NCI-H2107 (cell line): ENCODE measurements at places on chromosomes 4 and X.

DNA sequence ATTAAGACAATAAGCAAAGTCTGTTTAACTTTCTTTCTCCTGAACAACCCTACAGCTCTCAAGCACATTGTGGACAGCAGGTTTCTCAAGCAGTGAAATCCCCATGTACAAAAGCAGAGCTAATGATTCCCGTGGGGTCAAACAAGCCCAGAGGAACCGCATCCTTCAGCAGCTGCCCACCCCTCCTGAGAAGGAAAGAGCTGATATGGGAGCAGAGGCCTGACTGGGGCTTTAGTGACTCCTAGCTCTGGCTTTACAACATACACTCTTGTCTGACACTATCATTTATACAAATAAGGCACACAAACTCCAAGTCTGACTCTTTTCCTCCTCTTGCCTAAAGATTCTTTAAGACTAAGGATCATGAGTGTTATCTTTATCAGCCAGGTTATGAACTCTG, 32.8 kb downstream of the HDAC8 start:
- no peak for DNase-seq

DNA sequence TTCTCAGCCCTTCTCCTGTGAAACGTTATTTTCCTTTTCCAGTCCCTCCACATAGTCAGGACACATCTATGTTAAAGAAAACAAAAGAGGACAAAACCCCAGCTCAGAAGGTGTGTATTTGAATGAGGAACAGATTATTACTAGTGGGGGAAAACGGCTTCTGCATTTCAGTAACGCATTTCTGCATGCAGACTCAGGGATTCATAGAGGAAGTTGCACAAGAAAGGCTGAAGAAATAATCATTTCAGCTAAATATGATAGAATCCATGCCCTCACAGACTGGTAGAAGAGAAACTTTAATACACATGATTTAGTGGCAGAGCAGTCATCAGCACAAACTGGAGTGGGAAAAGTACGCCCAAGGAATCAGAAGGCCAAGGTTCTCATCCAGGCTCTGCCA, 270.8 kb upstream of the FGF13 start:
- no peak for DNase-seq

GRCh38 chr4:91434631-91435030, 869.1 kb upstream of the GRID2 start:
- DNase-seq, result no peak

DNA sequence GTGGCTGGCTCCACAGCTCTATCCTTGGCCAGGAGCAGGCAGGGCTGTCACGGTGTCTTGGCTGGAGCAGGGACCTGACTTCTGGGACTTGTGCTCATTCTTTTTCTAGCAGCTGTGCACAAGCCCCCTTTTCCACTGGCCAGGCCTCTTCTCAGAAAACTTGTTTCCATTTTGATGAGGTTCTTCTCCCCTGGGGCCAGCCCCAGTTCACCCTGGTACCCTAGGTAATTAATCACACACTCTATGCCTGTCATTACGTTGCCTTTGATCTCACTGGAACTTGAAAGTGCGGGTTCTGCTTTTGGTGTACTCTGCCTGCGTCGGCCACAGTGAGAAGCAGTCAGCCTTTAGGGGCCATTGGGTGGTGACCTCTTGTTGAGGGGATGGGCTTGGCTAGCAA, 26.6 kb downstream of the DRD5 start:
- DNase-seq, result no peak

GRCh38 chr4:123452616-123453015, 56.0 kb downstream of the SPRY1 start:
- no peak for DNase-seq

DNA sequence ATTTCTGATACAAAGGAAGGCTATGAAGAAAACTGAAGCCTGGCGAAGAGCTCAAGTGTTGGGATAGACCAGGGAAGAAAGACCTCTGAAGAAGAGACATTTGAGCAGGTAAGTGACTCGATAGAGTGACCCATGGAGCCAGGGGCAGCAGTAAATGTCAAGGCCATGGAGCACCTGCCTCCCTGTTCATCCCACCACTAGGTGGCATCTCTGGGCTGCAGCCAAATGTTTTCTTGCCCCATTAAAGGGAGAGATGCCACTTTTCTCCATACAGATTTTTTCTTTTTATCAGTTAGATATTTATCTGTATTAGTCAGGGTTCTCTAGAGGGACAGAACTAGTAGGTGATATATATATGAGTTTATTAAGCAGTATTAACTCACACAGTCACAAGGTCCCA, 4.9 kb upstream of the ZNF81 start:
- peak; percentile 5 for DNase-seq

- DNase-seq, result no peak
These were observed 24.5 kb upstream of the GPR78 start for GRCh38 chr4:8555716-8556115.

DNA sequence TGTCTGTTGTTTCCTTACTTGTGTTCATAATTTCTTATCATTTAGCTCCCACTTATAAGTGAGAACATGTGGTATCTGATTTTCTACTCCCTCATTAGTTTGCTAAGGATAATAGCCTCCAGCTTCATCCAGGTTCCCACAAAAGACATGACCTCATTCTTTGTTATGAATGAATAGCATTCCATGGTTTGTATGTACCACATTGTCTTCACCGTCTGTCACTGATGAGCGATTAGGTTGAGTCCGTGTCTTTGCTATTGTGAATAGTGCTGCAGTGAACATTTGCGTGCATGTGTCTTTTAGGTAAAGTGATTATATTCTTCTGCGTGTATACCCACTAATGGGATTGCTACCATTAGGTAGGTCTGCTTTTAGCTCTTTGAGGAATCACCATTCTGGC, 624.3 kb upstream of the EPHA5 start:
- DNase-seq, result no peak

DNA sequence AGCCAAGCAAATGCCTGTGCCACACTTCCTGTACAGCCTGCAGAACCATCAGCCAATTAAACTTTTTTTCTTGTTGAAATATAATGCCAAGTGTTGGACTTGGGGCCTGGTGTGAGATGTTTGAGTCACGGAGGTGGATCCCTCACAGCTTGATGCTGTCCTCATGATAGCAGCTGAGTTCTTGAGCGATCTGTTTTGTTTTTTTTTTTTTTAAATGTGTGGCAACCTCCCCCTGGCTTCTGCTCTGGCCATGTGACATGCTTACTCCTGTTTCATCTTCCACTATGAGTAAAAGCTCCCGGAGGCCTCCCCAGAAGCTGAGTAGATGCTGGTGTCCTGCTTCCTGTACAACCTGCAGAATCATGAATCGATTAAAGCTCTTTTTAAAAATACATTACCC, 973.3 kb upstream of the FTHL17 start:
- DNase-seq, result no peak

DNA sequence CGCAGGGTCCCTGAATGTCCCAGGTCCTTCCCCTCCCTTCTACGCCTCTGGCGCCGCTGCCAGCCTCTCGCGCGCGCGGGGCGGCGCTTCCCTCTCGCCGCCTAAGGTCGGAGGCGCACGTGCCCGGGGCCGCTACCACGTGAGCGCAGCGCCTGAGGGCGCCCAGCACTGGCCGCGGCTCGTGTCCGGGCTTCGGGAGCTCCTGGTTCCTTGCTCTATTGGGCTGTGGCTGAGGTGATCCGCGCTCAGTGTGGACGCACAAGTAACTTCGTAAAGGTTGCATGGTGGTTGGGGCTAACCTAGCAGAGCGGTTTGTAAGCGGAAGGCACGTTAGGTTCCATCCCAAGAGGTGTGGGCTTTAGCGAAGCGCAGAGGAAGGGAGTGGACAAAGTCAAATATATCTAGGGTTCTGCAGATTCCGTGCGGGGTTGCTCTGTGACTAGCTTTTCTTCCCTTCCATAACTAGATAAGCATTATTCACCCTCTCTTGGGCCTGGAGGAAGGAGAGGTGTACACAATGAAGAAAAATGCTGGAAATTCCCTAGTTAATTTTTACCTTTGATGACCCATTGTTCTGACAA, 1.8 kb downstream of the TLL1 start:
- DNase-seq, result no peak

DNA sequence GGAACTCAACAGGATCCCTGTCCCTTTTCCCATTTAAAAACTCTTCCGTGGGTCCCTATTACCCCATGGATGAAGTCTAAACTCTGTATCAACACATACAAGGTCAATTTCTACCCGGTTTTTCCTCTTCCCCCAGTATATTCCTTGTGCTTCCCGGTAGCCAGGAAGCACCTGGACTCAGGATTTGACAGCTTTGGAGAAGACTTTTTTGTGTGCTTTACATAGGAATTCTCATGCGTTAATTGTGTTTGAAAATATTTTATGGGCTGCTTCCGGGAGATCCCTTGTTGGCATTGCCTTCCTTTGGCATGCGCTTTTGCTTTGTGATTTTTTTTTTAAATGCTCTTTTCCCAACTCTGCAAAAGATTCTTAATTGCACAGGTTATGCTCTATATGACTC, 7.2 kb downstream of the SMS start:
- no peak for DNase-seq

DNA sequence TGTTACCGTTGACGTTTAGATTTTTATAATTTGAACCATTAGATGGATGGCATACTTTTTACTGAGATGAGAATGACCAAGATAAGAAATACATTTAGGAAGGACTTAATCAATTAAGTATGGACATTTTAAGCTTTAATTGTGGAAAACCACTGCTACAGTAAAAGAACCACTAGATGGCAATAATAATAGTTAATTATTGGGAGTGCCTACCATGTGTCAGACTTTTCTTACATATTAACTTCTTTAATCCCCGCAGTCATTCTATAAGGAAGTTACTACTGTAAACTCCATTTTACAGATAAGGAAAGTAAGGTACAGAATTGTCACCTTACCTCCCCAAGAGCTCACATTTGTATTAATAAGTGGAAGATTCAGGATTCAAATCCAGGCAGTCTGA, 48.5 kb upstream of the MYOZ2 start:
- DNase-seq, result no peak

- no peak for DNase-seq
These were observed 457.9 kb downstream of the GRIA2 start for GRCh38 chr4:157678478-157678877.

DNA sequence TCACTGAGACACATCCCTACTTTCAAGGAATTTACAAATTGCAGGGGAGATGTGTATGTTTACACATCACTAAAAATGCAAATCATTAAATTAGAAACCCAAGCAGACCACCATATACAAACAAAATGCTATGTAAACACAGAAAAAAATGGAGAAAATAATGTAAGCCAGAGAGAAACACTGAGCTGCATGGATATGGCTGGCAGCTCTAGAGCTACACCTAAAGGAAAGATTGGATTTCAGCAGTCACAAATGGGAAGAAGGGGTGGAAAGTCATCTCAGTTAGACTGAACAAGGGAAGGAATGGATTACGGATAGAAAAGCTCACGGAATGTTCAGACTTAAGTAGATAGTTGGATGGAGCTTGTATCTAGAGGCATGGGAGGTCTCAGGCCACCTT, 186.3 kb downstream of the MOSPD2 start:
- no peak for DNase-seq

GRCh38 chrX:30971774-30972603, 82.9 kb upstream of the TAB3 start:
- no peak for DNase-seq

- no peak for DNase-seq
These were observed 96.0 kb downstream of the RASGEF1B start for GRCh38 chr4:81375745-81376144.

GRCh38 chr4:167222099-167222498, 12.2 kb downstream of the SPOCK3 start:
- DNase-seq, result no peak

GRCh38 chr4:95066050-95066449, 308.3 kb downstream of the BMPR1B start:
- DNase-seq, result no peak

GRCh38 chr4:69888336-69888735, 28.4 kb upstream of the SULT1E1 start:
- no peak for DNase-seq

- no peak for DNase-seq
These were observed 3.3 kb downstream of the ING2 start for GRCh38 chr4:183507925-183508696.

- no peak for DNase-seq
These were observed 219.4 kb downstream of the EPHA5 start for GRCh38 chr4:65450899-65451298.

DNA sequence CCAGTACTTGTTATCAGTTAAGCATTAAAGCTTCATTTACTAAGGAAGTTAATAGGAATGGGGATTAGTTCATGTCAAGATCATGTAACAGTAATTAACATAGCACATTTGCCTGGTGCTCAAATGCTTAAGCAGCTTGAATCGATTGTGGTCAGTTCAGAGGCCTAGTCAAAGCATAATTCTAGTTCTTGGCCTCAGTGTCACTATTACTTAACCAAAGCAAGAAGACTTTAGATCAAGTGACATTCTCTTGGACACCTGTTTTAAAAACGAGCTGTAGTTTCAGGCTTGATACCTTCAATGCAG, 115.2 kb upstream of the BMPR1B start:
- DNase-seq, result no peak

GRCh38 chr4:128364565-128364964, 77.0 kb upstream of the PGRMC2 start:
- no peak for DNase-seq

GRCh38 chrX:1462110-1462509, 9.4 kb upstream of the ASMTL start:
- no peak for DNase-seq

DNA sequence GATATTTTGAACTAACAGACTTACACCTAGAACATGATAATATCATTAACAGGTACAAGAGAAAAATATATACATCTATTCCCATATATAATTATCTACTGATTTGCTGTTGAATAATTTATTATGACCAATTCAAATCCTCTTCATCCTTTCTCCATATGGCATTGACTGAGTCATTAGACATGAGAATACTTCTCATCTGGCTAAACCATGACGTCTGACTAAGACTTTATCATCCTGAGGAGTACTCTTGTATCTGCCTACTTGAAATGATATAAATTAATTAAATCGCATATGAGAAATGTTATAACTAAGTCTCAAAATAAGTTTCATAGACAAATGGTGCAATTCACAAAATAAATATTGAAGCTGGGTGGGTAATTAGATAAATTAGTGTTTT, 67.4 kb downstream of the EMCN start:
- DNase-seq, result no peak

DNA sequence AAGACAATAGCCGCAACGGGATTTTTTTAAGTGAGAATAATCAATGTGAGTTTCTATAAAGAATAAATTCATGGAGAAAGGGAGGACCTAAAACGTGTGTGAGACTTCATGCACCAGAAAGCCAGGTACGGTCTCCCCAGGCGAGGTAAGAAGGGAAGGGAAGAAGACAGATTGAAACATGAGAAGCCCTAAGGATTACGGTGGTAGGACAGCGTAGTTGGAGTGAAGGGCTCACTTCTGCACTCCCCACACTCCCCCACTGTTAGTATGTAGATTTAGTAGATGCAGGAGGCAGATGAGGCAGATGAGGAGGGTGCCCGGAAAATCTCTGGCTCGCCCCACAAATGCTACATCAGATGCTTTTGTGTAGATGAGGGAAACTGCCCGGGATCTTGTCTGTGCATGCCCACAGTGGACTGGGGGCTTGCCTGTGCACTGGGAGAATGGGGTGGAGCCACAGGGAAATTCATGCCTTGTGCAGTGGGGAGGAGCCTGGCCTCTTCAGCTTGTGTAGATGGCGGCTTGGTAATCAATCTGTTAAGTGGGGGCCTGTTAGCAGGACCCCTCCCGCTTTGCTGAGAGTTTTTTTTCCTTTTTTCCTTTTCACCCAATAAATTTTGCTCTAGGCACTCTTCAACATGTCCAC, 1544.5 kb upstream of the TENM3 start:
- no peak for DNase-seq

- DNase-seq, result no peak
These were observed 15.0 kb upstream of the STS start for GRCh38 chrX:7132335-7133049.
